ENCODE measurements at places on chromosomes 12 and 14.

- peak; percentile 57 for DNase-seq
Observed at GRCh38 chr14:50559990-50560930, at the start of gene ATL1. Gene ATL1, plus strand, starts transcription at chr14:50560145. Its CDS starts 121 bp downstream, at chr14:50560266.

DNA sequence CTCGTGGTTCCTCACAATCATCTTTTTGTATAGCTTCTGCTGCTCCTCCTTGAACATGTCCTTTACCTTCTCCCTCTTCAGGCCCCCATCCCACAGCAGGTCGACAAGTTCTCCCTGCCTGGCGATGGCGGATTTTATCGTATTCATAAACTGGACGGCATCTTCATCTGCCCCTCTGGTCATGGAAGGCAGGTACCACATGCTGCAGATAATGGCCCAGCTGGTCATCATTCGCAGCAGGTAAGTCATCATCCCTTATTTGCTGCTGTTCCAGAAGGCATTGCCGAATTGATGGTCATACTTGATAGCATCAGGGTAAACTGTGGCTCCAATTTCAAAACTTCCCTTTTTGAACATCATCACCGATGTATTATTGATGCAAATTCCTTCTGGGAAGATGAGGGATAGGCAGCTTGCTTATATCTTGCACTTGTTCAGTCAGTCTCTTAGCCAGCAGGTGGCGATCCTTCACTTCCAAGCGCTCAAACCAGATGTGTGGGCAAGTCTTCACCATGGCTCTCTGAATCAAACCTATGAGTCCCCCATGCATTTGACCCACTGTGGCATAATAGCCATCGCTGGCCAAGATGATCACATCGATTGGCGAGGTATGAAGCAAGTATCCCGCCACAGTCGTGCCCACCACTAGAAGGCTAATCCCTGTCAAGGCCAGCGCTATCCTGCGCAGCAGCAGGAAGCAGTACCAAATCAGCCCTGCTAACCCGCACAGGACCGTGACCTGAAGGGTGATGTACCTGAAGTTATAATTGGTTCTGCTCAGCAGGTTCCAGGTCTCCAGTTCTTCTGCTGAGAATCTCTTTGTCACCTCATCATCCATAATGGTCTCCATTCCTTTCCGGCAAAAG is 381.5 kb upstream of the STXBP6 start:
- no peak for DNase-seq

GRCh38 chr12:63963868-63964267 is 119.4 kb downstream of the SRGAP1 start:
- DNase-seq, result no peak

DNA sequence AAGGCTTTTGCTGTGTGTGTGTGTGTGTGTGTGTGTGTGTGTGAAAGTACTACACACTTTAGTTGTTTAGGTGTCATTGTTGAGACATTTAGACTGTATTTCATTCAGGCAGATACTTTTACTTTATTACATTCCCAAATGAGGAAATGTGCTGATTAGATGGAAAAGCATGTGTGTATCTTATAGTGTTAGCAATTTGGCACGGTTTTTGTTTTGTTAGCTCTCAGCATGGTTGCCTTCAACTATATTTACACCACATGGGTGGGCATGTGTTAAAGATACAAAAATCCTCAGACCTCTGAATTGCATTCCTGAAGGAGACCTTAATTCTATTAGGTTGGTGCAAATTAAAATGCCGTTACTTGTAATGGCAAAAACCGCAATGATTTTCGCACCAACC is 879.5 kb downstream of the DIO2 start:
- DNase-seq, result no peak

GRCh38 chr12:3938042-3938544 is 64.9 kb upstream of the PARP11 start:
- DNase-seq, result no peak

DNA sequence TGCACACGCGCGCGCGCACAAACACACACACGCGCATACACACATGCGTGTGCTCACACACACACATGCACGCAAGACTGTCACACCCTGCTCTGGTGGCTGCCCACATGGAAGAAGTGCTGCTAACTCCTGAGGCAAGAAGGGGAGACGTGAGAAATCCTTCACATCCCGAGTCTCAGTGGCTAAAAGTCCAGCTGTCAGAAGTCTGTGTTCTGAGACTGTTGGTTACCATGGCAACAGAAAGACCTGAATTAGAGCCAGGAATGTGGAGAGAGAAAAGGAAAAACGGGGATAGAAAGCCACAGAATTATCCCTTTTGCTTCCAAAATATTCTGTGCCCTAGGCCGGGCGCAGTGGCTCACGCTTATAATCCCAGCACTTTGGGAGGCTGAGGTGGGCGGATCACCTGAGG is 71.2 kb downstream of the PPFIBP1 start:
- DNase-seq, result no peak

- DNase-seq, result peak; percentile 48
Observed at GRCh38 chr12:96236221-96236822, 42.1 kb downstream of the ELK3 start.

DNA sequence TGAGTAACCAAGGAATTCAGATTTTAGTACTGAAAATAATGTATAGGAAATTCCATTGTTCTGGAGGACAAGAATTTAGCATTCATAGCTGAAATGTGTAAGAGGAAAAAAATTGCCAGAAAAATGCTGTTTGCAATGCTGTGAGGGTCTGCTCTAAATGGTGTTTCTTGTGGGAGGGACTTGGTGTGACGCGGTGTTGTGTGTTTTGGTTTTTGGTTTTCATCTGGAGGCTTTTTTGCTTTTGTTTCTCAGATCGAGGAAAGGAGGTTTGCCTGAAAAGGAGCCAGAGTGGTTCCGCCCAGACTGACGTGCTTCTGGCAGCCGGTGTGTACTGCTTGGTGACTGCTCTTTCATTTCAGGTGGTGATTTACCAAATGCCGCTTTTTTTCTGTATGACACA is 211.8 kb upstream of the HMGA2 start:
- DNase-seq, result no peak

Measured in stimulated activated CD4-positive, alpha-beta T cell treated with anti-CD3 and anti-CD28 coated beads, Interleukin-2, amount 100 ng/mL, for 24 hours (primary cell).